ENCODE measurements at places on chromosomes 4 and X. TPM values are rescaled to one million over a fixed set of nuclear protein-coding genes. Genes with fewer than 3 reads are reported as not detected.

- DNase-seq: no peak
Measured at GRCh38 chrX:130869239-130869638, 33.8 kb downstream of the ENOX2 start.

DNA sequence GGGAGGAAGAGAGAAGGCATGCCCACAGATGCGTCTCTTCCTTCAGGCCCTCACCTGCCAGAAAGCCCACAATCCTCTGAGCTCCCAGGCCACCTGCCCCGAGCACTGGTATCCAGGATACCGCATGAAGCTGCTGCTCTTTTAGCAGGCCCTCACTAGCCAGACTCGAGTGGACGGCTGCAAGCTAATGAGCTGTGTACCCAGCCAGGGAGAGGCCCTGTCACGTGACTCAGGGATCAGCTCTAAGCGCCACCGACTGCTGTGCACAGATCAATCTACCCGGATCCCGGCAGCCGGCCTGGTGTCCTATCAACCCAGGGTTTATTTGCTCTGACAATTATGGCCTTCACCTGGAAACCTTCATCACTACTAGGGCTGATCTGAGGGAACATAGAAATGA lies 39.0 kb downstream of the BCOR start:
- no peak for DNase-seq

DNA sequence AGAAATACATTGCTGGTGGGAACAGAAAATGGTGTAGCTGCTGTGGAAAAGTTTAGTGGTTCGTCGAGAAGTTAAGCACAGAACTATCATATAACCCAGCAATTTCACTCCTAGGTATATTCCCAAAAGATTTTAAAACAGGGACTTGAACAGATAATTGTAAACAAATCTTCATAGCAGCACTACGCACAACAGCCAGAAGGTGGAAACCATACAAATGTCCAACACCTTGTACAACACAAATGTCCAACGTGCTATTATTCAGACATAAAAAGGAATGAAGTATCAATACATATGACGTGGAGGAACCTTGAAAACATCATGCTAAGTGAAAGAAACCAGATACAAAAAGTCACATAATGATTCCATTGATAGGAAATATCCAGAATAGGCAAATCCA lies 37.9 kb downstream of the CUL4B start:
- no peak for DNase-seq

GRCh38 chr4:16967722-16968121 lies 69.3 kb upstream of the LDB2 start:
- no peak for DNase-seq

CCSER1 gene
- total RNA-seq: 10.9 TPM

DNA sequence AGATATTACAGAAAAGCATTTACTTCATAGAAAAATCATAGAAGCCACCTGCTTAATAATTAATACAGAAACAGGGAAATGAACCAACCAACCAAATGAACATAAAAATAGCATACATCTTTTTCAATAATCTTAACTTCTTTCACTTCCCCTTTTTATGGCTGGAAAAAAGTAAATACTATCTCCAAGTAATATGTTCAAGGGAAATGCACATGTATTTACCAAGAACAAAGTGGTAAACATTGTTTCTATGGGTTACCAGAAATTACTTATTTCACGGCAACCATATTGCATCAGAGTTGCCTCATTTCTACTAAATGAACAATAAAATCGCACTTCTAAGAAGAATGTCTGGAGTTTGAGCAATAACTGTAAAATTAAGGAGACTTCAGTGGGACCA lies 321.3 kb downstream of the TMA16 start:
- no peak for DNase-seq

GRCh38 chrX:9775930-9776329 lies 10.3 kb upstream of the GPR143 start:
- no peak for DNase-seq

DNA sequence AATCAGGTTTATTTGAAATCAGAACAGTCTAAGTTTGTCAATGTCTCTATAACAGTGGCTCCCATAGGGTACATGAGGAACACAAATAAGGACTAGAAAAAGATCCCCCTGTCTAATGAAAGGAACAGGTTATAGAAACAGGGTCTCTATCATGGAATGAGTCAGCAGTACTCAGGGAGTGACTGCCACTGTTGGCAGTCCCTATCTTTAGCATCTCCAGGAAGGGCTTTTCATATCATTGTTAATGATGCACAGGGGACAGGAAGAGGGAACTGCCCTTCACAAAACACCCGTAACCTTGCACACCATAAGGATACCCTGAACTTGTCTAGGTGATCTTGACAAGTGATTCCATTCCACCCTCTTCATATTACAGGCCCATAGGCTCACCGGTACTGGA lies 38.5 kb upstream of the SMIM10L2A start:
- no peak for DNase-seq

DNA sequence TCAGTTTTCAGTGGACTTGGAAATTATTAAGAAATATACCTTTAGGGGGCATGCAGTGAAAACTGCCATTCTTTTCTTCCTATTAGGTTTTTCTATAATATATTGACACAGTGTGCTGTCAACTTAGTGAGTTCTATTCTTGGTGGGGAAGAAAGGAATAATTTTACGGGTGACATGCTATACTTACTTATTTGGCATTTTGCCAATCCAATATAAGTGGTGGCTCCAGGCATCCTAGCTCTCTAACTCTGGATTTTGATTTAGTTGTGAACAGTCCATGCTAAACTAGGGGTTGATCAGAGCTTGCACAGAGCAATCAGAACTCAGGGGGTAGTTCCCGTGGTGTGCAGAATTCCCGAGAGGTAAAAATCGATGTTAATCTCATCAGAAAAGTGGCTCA lies 277.7 kb upstream of the FTHL17 start:
- DNase-seq: no peak

DNA sequence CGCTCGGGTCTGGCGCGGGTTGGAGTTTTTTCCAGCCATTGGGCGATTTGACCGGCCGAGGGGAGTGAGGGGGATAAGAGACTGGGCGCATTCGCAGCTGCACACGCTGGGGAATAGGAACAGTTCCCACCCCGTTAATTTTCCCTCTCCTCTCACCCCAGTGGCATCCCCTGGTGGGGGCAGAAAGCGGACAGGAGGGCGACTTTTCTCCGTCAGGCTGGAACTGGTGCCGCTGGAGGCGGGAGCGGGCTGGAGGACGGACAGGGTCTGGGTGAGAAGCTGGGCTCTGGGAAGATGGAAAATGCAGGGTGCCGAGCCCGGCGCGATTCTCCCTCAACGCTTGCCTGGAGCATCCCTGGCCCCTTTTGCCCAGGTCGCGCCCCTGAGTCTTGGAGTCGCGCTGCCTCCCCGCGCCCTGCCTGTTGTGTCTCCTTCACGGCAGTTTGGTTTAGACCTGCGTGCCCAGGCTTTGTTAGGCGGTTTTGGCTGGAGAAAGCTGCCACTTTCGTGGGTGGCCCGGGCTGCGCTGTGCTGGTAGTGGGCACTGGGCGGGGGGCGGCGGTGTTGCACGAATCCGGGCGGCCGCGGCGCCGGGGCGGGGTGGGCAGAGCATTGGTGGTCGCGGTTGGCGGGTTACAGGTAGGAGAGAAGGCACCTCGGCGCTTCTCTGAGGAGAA lies 2.0 kb downstream of the ADGRL3 start:
- no peak for DNase-seq

MAGEC2 gene
- not detected for total RNA-seq

SOX3 gene
- total RNA-seq: not detected

DNA sequence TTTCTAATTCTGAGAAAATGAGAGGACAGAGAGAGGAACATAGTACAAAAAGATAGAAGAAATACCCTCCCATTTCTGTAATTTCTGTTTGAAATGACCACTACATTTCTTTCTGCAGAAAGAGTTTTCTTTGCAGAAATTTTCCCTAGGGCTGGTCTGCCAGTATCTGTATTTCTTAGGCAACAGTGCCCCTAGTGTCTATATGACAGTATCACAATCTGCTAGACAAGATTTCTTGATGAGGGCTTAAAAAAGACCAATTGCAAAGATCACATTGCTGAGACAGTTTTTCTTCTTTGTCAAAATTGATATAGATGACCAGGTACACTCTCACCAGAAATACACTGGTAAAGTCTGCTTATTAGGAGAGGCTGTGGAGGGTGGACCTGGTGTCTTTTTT lies 81.0 kb upstream of the ZDHHC15 start:
- DNase-seq: peak; percentile 20

DNA sequence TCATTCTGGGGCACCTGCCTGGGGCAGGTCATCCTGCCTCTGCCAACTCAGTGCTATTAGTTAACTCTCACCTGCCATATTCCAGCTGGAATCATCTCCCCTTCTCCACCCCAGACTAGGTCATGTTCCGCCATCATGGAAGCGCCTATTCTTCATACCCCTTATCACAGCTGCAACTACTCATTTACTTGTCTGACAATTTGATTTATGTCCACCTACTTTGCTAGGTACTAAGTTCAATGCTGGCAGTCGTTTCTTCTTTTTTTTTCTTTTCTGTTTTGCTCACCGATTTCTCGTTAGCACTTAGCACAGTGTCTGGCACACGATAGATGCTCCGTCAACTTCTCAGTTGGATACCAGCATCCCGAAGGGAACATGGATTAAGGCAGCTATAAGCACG lies 1.1 kb upstream of the FMR1 start:
- DNase-seq: no peak

- DNase-seq: no peak
Measured at GRCh38 chr4:80204433-80205011, 7.2 kb downstream of the PRDM8 start.

Data from bronchial epithelial cell (primary cell).